ENCODE measurements at places on chromosomes 1 and 21. TPM values are rescaled to one million over a fixed set of nuclear protein-coding genes. Genes with fewer than 3 reads are reported as not detected.

Gene COL9A2
- polyA plus RNA-seq: 19.9 TPM

Gene C8A
- polyA plus RNA-seq: not detected

Gene HES2
- 0.08 TPM for polyA plus RNA-seq

Gene CGN
- 54.1 TPM for polyA plus RNA-seq

- DNase-seq: no peak
Measured at GRCh38 chr1:5637171-5637570, 355.1 kb downstream of the NPHP4 start.

DNA sequence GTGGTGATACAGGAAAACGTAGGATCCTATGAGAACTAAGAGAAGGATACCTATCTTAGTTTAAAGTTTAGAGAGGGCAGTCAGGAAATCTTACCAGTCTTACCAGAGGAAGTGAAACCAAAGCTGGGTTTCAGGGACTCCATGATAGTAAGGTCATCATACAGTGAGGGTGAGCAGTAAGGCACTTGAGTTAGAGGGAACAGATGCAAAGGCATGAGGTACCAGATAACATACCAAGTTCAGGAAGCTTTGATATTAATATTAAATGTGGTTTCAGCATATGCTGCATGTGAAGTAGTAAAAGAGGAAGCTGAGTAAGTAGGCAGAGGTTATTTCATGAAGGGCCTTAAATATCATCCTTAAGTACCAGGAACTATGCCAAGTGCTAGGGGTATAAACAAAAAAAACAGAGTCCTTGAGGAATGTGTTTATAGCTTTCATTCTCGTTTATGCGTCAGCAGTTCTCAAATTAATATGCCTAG is 16.9 kb downstream of the ATG4C start:
- no peak for DNase-seq

- DNase-seq: no peak
Measured at GRCh38 chr21:35548904-35549615, 500.0 kb upstream of the RUNX1 start.

- no peak for DNase-seq
Measured at GRCh38 chr1:113787663-113788062, 24.6 kb downstream of the RSBN1 start.

All from left renal pelvis (tissue), 4 donors.